ENCODE measurements at places on chromosomes 1 and 21.

GRCh38 chr1:25933479-25934365 is 27.5 kb upstream of the STMN1 start:
- DNase-seq = peak; percentile 52

DNA sequence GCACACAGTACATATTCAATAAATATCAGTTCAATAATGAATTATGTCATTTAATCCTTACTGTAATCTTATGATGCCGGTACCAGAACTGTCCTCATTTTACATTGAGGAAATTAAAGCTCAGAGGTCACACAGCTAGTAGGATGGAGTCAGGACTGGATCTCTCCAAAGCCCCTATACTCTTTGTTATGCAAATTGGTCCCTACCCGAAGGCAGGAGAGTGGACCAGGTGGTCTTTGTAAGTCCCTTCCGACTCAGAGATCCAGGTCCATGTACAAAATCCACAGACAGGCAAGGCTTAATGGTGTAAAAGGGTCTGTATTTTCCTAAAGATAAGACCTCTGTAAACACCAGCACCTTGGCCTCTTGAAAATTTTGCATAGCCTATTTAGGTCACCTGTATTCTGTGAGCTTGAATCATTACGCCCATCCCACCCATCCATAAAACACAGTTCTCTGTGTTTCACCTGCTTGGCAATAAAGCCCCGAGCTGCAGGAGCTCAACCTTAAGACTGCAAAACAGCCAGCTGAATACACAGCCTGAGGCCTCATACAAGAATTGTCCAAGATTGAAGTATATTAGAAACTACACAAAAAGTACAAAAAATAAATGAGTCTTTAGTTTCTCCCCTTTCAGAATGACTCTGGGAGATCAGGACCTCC is 41.7 kb downstream of the PLXNA2 start:
- no peak for DNase-seq

DNA sequence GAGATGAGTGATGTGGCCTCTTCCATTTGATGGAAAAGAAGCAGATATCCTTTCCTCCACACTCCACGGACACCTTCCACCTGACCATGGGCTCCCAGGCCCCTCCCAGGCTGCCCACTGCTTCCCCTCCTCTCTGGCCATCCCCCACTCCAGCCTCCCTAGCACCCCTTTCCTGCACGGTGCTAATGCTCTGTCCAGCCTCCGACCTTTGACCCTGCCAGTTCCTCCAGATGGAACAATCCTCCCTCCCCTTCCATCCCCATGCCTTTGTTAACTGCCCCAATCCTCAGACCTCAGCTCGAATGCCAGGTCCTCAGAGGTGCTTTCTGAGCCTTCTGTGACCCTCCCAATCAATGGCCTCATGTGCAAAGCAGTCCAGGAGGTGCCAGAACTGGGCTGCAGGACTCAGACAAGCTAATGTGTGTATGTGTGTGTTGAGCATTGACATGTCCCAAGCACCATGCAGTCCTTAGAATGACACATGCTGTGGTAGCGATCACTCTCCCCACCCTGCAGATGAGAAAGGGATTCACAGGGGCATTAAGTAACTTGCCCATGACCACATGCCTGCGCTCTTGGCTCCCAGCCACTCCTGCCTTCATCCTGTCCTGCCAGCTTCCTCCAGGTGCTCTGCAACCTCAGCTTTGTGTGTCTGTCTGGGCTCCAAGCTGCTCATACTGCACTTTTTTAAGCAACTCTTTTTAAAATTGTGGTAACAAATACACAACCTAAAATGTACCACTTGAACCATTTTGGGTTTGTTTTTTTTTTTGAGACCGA is 63.5 kb upstream of the EDN2 start:
- DNase-seq = no peak

DNA sequence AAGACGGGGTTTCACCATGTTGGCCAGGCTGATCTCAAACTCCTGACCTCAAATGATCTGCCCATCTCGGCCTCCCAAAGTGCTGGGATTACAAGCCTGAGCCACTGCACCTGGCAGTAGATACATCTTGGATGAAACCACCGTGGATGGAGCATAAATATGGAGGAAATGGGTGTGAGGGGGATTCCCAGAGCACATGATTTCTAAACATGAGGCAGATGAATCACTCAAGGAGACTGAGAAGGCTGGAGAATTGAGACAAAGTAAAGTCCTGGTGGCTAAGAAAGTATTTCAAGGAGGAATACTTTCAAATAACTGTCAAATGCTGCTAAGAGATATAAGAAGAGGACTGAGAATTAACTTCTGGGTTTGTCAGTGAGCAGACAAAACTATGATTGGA is 5.4 kb upstream of the PGBD5 start:
- no peak for DNase-seq

DNA sequence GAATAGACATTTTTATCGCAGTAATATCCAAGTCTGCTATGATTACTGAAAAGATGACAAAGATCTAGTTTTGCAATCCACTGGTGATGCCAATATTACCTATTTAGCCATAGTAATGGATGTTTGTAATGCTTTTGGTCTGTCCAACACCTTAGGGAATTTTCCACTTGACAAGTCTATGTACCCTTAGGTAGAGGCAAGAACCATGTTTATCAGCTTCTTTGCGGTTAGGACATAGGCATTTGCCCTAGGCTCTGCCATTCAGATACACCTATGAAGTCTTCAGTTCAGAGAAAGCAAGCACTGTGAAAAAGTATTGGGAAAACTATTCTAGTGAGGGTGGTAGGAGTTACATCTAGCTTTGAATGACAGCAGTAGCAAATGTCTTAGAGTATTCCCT is 40.2 kb upstream of the SLC35D1 start:
- no peak for DNase-seq

DNA sequence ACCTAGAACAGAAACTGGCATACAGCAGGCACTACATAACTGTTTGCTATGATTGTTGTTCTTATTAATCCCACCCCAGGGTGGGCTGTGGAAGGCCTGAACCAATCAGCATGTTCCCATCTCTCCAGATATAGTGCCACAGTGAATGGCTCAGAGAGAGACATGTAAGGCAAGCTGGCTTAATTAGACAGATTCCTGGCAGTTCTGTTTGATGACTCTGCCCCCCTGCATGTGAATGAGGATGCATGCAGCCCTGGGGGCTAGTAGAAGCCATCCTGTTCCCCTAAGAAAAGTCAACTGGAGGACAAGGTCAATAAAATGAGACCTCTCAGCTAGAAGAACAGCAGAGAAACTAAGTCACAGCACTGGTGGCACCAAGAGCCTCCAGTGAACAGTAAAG is 130.3 kb downstream of the GLIS1 start:
- DNase-seq = no peak

GRCh38 chr1:114723457-114723856 is 6.9 kb upstream of the NRAS start:
- no peak for DNase-seq

GRCh38 chr1:223007935-223008334 is 135.1 kb downstream of the TLR5 start:
- no peak for DNase-seq

DNA sequence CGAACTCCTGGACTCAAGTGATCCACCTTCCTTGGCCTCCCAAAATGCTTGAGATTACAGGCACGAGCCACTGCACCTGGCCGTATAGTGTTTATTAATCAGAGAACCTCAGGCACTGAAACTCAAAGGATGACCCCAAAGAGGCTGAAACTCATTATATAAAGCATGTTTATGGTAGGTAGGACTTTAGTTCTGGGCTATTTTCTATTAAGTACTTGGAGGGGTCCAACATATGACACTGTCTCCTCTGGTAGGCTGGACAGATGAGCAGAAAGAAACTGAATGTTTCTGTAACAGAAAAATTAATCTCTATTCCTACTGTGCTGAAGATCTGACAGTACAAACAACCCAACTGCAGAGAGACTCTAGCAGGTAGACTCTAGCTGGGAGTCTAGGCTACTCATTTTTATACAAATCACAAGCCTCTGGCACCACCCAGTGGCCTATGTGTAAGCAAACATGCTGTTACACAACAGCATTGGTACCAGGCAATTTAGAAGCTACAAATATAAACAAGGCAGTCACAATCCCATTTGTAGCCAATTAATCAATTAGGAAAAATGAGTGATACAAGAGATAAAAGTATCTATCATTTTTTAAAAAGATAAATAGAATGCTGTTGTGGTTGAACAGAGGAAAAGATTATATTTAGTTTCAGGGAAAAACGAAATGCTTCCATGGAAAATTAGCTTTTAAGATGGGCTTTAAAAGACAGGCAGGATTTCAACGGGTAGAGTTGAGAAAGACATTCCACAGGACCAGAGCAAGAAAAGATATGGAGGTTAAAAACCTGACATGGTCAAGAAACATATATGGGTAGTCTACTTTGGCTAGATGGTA is 10.4 kb downstream of the DCAF8 start:
- DNase-seq = peak; percentile 44

DNA sequence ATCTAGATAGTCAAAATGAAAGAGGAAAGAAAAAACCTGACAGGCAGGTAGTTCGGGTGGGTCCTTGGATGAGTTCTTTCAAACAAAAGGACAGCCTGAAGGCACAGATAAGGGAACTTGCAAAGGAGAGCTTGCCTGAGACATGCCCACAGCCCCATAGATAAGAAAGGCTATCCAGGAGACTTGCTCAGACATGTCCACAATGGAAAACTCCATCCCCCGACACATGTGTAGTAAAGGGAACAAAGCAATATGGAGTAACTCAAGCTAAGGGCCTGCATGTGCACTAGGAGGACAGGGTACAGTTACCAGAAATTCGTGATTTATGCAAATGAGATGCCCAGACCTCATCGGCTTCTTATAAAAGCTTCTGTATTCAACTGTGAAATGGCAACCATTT is 281.5 kb downstream of the NEGR1 start:
- no peak for DNase-seq

All from anterior cingulate cortex (tissue), 58 donors.